ENCODE measurements at places on chromosomes 16 and 17. TPM values are rescaled to one million over a fixed set of nuclear protein-coding genes. Genes with fewer than 3 reads are reported as not detected.

Gene KCNG4
- not detected for polyA plus RNA-seq

GRCh38 chr17:3710951-3711383, 12.7 kb upstream of the HASPIN start:
- no peaks in the 10 kb centered on the region for H3K4me1 ChIP-seq
- no peaks in the 10 kb centered on the region for H3K27me3 ChIP-seq
- no peak for DNase-seq
- no peak overlapping the region for H3K4me3 ChIP-seq

- no peaks in the 10 kb centered on the region for H3K27me3 ChIP-seq
- DNase-seq, result no peak
- no peaks in the 10 kb centered on the region for H3K4me1 ChIP-seq
These were observed 34.9 kb downstream of the WSCD1 start for GRCh38 chr17:6104956-6105648.

GRCh38 chr17:74499992-74500391, 31.3 kb downstream of the CD300LB start:
- H3K4me1 ChIP-seq, result no peaks in the 10 kb centered on the region
- no peaks in the 10 kb centered on the region for H3K27me3 ChIP-seq
- DNase-seq, result no peak
- no peaks in the 10 kb centered on the region for H3K36me3 ChIP-seq

DNA sequence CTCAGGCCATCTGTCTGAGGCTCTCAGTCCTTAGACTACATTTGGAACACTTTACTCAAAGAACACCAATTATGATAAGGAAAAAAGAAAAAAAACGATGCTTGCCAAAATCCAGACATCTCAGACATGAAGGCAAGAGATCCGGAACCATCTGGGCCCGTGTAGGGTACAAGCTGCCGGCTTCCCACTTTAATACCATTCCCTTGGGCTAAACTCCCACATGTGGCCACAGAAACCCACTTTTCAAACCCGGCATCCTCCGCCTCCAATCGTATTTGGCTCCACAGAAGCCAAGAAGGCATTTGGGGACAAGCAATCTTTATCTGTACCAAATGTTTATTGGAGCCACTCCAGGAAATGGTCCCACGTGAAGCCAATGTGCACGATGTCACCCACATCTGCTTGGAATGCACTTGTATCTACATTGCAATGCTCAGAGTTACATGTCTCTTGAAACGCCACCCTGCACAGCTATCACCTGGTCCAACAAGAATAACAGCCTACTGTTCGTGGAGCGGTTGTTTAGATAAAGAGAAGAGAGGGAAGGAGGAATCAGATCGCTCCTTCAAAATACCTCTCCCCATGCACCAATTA, 33.5 kb downstream of the XYLT1 start:
- H3K27me3 ChIP-seq, result no peaks in the 10 kb centered on the region
- H3K27ac ChIP-seq, result no peak overlapping the region

Gene CHRNE
- 1.2 TPM for polyA plus RNA-seq

Gene KRTAP3-2
- not detected for polyA plus RNA-seq

DNA sequence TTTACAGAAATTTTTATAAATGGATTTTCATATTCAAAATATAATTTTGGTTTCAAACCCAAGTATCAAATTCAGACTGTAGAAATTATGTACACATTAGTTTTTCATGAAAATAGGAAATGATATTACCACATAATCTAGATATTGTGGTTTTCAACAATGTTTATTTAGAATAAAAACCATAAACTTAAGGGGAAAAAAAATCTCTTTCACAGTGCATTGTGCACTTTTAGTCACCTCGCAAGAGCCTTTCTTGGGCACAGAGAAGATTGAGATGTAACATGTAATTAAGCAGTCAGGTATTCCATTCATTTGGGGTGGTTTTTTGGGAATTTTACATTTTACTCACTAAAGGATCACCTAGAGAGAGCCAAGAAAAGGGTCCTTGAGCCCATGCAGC, 104.0 kb downstream of the TANC2 start:
- no peak overlapping the region for H3K4me3 ChIP-seq
- no peaks in the 10 kb centered on the region for H3K36me3 ChIP-seq
- no peak overlapping the region for H3K27ac ChIP-seq
- H3K27me3 ChIP-seq, result no peaks in the 10 kb centered on the region
- H3K4me1 ChIP-seq, result no peaks in the 10 kb centered on the region

GRCh38 chr16:81549547-81550431, 105.2 kb downstream of the CMIP start:
- no peak for DNase-seq
- H3K36me3 ChIP-seq, result no peaks in the 10 kb centered on the region
- no peaks in the 10 kb centered on the region for H3K27me3 ChIP-seq
- no peak overlapping the region for H3K4me3 ChIP-seq

- H3K27ac ChIP-seq, result no peak overlapping the region
- H3K36me3 ChIP-seq, result no peaks in the 10 kb centered on the region
- H3K27me3 ChIP-seq, result peaks cover 17% of the 10 kb centered on the region
- DNase-seq, result no peak
These were observed 37.4 kb upstream of the LONP2 start for GRCh38 chr16:48206594-48207242.

DNA sequence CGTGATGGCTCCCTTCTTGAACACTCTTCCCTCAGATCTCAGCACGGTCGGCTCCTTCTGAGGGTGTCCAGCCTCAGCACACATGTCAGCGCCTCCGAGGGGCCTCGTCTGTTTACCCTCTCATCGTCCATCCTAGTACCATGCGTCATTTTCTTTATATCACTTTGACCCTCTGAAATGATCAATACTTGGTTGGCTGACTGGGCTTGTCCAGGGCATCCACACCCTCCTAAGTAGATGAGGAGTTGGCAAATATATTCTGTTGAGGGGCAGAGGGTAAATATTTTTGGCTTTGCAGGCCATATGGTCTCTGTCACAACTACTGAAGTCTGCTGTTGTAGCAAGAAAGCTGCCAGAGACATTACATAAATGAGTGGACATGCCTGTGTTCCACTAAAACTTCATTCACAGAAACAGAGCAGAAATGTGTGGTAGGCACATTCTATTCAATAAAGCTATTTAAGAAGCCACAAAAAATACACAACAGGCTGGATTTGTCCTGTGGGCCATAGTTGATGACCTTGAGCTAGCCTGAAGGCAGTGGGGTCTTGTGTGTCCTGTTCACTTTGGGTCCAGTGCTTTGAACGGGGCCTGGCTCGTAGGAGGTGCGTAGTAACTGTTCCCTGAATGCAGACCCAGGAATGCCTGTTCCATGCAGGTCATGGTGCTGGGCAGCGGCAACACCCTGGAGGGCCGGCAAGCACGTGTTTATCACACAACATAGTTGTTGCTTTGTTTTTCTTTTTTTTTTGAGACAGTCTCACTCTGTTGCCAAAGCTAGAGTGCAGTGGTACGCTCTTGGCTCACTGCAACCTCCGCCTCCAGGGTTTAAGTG, 185.8 kb downstream of the SNX29 start:
- H3K4me1 ChIP-seq, result no peaks in the 10 kb centered on the region
- no peak overlapping the region for H3K27ac ChIP-seq
- DNase-seq, result peak; percentile 68
- H3K4me3 ChIP-seq, result no peak overlapping the region
- no peaks in the 10 kb centered on the region for H3K27me3 ChIP-seq

Gene FLYWCH2
- polyA plus RNA-seq, result 43.4 TPM

Gene FOXN1
- 2.4 TPM for polyA plus RNA-seq

Gene KRT24
- polyA plus RNA-seq, result 0.56 TPM

DNA sequence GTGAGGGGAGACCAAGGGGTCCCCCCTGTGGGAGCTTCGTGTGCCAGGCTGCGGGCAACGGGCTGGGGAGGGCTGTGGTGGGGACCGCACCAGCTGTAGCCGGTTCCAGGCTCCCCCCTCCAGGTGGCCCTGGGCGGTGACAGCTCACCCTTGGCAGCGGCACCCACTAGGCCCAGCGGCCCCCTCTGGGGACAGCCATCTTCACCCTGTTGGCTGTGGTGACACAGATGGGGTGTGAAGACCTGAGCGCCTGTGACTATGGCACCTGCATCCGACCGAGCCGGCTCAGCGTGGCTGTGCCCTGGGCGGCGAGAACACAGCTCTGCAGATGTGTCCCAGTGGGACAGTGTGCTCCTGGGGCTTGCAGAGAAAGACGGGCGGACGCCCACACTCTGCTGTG, 1.1 kb upstream of the C1QTNF8 start:
- no peak for DNase-seq
- H3K4me3 ChIP-seq, result no peak overlapping the region
- peaks cover 13% of the 10 kb centered on the region for H3K4me1 ChIP-seq

DNA sequence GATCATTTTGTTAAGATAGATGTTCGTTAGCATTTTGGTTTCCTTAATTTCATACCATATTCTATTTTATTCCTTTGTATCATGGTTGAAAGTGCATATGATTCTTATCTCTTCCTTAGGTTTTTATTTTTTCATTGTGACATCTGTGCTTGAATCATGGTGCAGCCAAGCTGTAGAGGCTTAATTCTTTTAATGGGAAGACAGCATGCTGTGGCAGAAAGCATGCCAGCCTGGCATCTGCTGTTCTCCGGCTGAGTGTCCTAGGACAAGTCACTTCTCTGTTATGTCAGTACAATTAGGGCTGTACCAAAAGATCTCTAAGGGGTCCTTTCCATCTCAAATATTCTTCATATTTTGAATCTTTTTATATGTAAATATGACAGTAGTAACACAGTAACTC, 68.5 kb upstream of the PMFBP1 start:
- no peak overlapping the region for H3K27ac ChIP-seq
- H3K4me1 ChIP-seq, result no peaks in the 10 kb centered on the region
- DNase-seq, result no peak
- no peaks in the 10 kb centered on the region for H3K27me3 ChIP-seq

- H3K36me3 ChIP-seq, result no peaks in the 10 kb centered on the region
- peak; percentile 76 for DNase-seq
- H3K27me3 ChIP-seq, result no peaks in the 10 kb centered on the region
- H3K4me1 ChIP-seq, result peaks cover 64% of the 10 kb centered on the region
- H3K4me3 ChIP-seq, result no peak overlapping the region
These were observed 147.4 kb upstream of the TBX2 start for GRCh38 chr17:61251939-61252865.

GRCh38 chr17:32590974-32591373, 104.2 kb downstream of the CDK5R1 start:
- H3K4me3 ChIP-seq, result no peak overlapping the region
- no peaks in the 10 kb centered on the region for H3K4me1 ChIP-seq
- peak; percentile 27 for DNase-seq

Gene ABHD15
- 3.7 TPM for polyA plus RNA-seq

DNA sequence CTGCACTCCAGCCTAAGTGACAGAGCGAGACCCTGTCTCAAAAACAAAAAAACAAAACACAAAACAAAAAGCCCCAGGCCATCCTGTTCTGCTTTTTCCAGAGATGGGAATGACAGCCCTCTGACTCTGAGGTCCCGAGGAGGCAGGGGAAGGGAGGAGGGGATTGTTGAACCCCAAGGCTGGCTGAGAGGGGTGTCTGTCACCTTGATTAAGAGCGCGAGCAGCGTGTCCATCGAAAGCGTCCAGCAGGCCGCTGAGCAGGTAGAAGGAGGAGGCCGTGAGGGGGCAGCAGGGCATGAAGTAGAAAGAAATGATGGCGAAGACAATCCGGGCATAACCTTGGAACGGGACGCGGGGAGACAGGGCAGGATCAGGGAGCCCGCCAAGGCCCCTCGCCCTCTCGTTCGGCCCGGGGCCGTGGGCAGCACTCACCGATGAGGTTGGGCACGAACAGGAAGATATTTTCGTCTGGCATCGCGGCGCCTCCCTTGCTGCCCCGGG, 593 bp downstream of the CDIPT start:
- peaks cover 30% of the 10 kb centered on the region for H3K36me3 ChIP-seq
- peak overlapping the region; percentile 98 for H3K4me3 ChIP-seq
- peak; percentile 62 for DNase-seq
- H3K27me3 ChIP-seq, result no peaks in the 10 kb centered on the region
- peak overlapping the region; percentile 93 for H3K27ac ChIP-seq

- H3K36me3 ChIP-seq, result no peaks in the 10 kb centered on the region
- H3K27me3 ChIP-seq, result no peaks in the 10 kb centered on the region
- no peak overlapping the region for H3K27ac ChIP-seq
- no peak for DNase-seq
These were observed 27.4 kb upstream of the GNAO1 start for GRCh38 chr16:56163938-56164337.

DNA sequence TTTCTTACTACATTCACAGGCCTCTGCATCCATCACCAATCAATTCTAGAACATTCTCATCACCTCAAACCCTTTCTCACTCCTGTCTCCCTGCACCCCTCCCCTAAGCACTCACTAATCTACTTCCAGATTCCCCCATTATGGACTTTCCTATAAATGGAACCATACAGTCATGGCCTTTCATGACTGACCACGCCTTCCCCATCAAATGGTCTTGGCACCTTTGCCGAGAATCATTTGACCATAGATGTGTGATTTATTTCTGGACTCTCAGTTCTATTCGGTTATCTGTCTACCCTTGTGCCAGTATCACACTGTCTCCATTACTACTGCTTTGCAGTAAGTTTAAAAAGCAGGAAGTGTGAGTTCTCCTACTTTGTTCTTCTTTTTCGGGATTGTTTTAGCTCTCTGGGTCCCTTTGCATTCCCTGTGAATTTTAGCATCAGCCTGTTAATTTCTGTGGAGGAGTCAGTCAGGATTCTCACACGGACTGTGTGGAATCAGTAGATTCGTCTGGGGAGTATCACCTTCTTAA, 27.5 kb downstream of the GTF3C1 start:
- no peaks in the 10 kb centered on the region for H3K27me3 ChIP-seq
- H3K4me3 ChIP-seq, result no peak overlapping the region
- H3K4me1 ChIP-seq, result no peaks in the 10 kb centered on the region
- peaks cover 87% of the 10 kb centered on the region for H3K36me3 ChIP-seq

DNA sequence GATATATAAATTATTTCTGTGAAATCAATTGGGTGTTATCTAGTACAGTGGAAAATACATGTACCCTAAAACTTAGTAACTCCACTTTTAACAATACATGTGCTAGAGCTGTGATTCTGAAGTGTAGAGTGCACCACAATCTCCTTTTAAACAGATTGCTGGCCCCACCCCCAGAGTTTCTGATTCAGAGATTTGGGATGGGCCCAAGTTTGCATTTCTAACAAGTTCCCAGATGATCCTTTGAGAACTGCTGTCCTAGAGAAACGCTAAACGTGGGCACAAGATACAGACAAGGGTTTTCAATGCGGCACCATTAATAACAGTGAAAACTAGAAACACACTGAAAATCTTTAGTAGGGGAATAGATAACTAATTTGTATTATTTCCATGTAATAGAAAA, 49.2 kb downstream of the NXPH3 start:
- peak overlapping the region; percentile 27 for H3K27ac ChIP-seq
- peaks cover 62% of the 10 kb centered on the region for H3K4me1 ChIP-seq
- no peak overlapping the region for H3K4me3 ChIP-seq
- DNase-seq, result no peak
- peaks cover 36% of the 10 kb centered on the region for H3K36me3 ChIP-seq

GRCh38 chr16:19696328-19696727, 21.7 kb downstream of the KNOP1 start:
- H3K36me3 ChIP-seq, result peaks cover 39% of the 10 kb centered on the region
- peak overlapping the region; percentile 61 for H3K27ac ChIP-seq
- no peak overlapping the region for H3K4me3 ChIP-seq
- H3K27me3 ChIP-seq, result no peaks in the 10 kb centered on the region
- DNase-seq, result peak; percentile 92

Gene NATD1
- polyA plus RNA-seq, result 4.9 TPM

Gene RND2
- polyA plus RNA-seq, result 0.50 TPM

DNA sequence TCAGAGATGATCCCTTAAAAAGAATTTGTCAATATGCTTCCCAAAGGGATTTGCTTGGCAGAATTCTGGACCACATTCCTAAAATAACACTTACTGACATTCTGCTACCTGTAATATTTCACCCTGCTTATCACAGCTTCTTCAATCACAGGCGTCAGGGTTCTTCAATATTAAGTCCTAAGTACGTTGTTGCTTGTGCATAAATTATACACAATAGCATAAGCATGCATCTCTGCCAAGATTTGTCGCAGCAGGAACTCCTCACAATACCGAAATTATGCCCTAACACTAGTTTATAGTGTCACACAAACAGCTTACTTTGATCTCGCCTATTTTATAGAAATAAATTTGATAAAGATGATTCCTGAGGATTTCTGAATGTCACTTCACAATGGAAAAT, 48.9 kb downstream of the UBE2G1 start:
- no peaks in the 10 kb centered on the region for H3K36me3 ChIP-seq
- no peak overlapping the region for H3K27ac ChIP-seq
- peaks cover 39% of the 10 kb centered on the region for H3K4me1 ChIP-seq
- H3K27me3 ChIP-seq, result no peaks in the 10 kb centered on the region

Measured in stomach (tissue), 19 donors.